ENCODE measurements at places on chromosomes 7 and 10.

GRCh38 chr7:118793582-118793981 lies 569.1 kb downstream of the ANKRD7 start:
- DNase-seq: no peak

- DNase-seq: no peak
Observed at GRCh38 chr10:58477902-58478301, 34.8 kb upstream of the BICC1 start.

- DNase-seq: no peak
Observed at GRCh38 chr10:66983475-66983818, 57.6 kb downstream of the LRRTM3 start.

DNA sequence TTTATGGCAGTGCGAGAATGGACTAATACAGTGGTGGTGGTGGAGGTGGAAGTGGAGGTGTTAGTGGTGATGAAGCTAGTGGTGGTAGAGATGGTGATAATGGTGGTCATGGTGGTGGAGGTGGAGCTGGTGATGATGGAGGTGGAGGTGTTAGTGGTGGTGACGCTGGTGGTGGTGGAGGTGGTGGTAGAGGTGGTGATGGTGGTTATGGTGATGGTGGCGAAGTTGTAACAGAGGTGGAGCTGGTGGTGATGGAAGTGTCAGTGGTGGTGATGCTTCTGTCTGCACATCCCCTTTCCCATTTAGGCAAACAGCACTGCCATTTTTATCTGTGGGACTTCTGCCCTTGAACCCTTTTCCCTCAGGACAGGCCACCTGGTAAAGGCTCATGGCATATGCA lies 7.4 kb upstream of the PTPRN2 start:
- no peak for DNase-seq

DNA sequence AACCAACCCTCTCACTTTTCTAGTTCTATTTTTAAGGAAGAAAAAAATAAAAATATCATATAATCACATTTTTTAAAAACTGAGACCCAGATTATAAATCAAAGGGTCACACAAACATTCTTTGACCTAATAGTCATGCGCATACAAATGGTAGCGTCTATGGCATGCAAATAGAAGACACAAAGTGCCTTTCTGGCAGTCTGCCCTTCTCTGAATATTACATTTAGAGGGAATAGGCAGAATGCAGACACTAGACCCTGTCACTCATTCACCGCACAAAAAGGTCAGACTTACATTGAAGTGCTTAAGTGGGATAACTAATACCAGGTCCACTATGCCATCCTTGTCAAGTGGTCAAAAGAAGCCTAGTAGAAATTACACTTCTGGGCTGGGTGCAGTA lies 26.5 kb upstream of the FHIP2A start:
- DNase-seq: no peak

DNA sequence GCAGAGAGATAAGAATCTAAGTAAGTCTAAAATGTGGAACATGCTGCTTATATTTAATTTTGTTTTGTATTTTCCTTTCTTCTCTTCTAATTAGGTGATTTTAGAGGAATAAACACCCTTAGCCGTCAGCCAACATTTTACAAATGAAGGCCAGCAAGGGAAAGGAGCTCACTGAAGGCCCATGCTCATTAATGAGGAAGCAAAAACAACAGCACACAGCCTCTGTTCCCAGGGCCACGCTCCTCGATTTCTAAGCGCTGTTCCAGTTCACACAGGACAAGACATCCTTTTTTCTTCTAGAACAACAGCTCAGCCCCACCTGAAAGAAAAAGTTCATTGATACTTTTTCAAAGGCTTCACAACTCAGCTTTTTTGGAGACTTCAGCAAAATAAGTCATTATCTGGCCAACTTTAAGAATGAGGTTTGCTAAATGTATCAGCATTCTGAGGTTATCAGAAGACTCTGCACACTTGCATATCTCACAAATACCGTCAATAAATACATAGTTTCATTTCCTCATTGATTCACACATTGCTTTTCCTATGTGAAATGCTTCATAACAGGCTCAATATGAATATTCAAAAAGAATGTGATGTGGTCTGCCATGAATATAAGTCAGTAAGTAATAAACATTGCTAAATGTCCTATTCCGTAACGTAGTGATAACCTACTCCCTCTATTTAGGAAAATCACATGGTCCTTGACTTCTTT lies 34.8 kb upstream of the SFMBT2 start:
- DNase-seq: no peak

GRCh38 chr7:123070702-123071286 lies 75.3 kb upstream of the TAS2R16 start:
- DNase-seq: no peak

GRCh38 chr10:15123749-15124184 lies 26.6 kb downstream of the RPP38 start:
- DNase-seq: no peak

- no peak for DNase-seq
Observed at GRCh38 chr7:42414941-42415505, 178.0 kb upstream of the GLI3 start.

GRCh38 chr10:15763006-15763405 lies 43.3 kb upstream of the ITGA8 start:
- DNase-seq: no peak

DNA sequence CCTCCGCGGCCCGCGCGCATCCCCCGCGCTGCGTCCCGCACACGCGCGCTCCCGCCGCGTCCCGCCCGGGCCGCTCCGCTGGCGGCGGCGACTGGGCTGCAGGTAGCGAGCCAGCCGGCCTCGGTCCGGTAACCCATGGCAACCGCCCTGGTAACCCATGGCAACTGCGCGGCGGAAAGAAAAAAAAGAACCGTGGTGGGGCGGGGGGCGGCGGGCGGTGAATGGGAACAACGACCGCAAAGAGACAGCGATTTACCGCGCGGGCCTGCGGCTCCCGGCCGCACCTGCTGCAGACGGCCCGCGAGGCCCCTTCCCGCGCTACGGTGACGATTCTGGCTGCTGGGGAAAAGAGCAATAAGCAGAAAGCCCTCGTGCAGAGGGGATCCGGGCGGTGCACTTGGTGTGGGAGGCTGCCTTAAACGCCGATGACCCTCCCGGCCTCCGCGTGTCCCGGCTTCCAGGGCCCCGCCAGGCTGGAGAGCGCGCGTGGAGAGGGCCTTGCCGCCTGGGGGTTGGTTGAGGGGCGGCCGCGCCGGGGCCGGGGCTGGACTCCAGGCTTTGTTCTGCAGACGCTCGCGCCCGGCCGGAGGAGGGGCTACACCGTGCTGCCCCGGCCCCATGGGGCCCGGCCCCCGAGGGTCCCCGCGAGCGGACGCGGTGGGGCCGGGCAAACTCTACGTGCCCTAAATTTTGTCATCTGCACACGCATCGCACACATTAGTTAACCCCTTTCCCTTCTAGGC lies 84.7 kb downstream of the SNX10 start:
- no peak for DNase-seq

DNA sequence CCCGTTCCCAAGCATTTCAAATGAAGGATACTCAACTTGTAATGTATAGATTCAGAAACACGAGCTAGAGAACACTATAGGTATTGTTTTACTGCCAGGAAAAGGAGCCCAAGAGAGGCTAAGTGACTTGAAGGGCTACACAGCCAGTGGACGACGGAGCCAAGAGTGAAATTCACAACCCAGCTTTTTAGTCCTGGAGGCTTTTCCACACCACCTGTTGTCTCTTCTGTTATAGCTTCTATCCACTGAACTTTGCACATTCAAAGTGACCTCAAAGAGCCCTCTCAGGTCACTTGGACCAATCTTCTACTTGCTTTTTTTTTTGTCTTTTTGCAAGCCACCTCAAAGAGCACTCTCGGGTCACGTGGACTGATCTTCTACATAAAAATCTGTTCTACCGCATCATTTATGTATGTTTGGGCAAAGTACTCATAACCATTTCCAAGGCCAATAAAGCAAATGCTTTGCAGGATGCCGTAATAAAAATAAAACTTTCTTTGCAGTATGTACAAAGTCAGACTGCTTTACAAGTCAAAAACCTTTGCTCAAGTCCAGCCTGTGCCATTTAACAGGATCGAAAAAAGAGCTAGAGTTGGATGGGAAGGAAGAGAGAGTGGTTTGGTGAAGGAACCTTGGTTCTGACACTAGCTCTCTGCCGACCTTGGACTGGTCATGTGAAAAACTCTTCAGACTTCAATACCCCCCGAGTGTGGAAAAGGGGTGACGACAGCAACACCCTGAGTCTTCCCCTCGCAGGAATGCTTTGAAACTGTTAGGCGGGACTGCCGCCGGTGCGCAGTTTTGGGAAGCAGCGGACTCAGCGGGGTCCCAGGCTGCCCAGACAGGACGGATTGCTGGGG lies 821 bp downstream of the SLC35B4 start:
- no peak for DNase-seq

DNA sequence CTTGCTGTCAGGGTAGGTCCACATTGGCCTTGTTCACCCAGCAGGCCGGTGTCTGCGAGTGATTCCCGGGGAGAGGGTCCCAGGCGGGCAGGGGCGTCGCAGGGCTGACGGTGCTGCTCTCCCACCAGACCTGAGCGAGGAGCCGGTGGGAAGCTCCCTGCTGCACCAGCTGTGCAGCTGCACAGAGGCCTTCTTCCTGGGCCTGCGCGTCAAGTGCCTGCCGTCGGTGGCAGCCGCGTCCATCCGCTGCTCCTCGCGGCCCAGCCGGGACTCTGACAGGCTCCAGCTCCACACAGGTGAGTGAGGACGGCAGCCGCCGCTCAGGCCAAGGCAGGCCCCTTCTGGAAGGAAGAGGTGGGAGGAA lies 14.6 kb downstream of the AMZ1 start:
- no peak for DNase-seq

- DNase-seq: no peak
Observed at GRCh38 chr7:9945131-9945530, 1028.5 kb upstream of the PHF14 start.

DNA sequence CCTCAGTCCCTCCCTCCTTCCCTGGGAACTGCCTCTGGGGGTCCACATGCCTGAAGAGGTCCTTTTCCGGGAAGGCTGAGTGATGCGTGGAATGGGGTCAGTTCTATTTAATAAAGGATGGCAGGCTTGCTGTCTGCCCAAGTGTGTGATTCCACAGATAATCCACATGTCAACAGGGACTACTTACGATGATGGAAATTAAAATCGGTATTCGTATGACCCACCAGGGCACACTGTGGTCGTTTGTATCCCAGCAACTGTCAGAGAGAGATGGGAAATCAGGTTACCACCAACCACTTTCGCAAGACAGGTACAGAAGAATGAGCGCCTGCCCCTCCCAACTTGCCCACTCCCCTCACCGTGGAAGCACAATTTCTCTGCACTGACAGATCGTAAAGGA lies 110.3 kb downstream of the VIPR2 start:
- DNase-seq: peak; percentile 30

DNA sequence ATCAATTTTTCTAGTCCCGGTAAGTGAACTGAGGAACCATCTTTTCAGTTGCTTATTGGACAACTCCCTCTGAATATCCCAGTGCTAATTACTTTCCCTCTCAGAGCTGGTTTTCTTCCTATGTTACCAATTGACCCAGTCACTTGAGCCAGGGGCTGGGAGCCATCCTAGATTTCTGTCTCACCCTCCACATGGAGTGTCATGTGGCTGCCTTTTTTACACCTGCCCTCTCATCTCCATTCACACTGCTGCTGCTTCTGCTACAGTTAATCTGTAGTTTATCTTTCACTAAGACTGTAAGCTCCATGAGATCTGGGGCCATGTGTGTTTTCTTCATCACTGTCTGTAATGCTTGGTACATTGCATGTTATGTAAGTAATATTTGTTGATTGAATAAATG lies 35.8 kb downstream of the VCL start:
- DNase-seq: no peak

- no peak for DNase-seq
Observed at GRCh38 chr7:83005410-83005809, 157.3 kb downstream of the PCLO start.

DNA sequence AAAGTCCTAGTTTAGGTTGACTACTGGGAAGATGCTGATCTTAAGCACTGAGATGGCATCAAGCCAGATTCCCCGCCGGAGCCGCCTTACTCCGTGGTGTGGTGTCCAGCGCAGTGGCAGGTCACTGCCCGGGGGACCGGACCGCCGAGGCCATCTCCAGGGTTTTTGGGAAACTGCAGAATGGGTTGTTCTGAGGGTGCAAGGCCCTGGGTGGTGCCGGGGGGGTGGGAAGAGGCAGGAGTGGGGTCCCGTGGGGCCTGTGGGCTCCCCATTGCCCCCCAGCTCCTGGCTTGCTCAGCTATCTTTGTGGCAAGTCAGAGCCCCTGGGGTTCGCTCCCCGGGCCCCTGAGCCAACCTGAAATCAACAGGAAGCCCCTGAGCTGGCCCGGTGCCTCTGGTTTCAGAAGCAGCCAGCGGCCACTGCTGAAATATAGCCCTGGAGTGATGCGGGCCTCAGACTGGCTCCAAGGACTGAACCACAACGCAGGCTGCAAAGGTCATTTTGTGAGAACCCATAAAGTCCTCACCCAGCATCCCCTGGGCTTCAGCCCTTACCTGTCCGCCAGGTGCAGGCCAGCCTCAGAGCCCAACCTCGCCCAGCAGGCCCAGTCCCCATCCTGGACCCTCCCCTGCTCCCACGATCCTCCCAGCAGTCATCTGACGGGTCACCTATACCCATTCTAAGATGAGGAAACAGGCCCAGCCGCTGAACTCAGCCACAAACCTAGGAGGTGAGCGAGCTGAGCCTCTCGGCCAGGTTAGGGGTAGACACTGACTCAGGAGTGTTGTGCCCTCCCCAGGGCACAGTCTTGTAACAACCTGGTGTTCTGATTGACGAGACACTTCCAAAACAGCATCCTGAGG lies 102.7 kb downstream of the PDGFA start:
- peak; percentile 83 for DNase-seq

DNA sequence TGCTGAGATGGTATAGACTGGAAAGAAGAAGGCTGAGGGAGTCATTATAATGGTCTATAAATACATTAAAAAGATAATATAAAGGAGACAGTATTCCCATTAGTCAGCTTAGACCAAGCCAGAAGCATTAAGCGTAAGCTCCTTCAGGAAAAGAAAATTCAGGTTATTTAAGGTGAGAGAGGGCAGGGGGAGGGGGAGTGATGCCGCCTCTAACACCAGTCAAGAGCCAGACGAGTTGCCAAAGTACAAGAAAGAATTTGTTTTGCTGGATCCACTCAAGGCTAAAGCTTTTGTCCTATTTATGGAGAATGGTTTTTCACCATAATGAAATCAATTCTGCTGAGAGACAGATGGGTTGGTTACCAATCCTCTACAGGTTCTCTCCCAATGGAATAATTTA lies 99.3 kb downstream of the CFAP58 start:
- DNase-seq: no peak

- DNase-seq: no peak
Observed at GRCh38 chr7:37831244-37831643, 17.2 kb upstream of the NME8 start.

DNA sequence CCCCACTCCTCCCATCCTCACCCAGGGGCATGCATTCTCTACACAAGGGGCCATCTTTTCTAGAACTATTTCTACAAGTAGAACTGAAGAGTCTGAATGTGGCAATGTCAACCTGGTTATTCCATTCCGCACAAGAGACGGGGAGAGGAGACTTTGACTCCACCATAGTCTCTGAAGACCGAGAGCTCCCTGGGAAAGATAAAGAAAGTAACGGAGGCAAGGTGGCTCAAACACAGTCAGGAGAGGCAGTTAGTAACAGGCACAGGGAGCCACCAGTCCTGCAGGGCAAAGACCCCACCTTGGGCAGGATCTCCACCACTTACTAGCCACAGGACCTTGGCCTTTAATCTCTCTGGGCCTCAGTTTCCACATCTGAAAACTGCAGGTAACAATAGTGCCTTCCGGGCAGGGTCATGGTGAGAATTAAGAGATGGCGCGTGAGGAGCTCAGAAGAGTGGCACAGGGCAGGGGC lies 100.3 kb downstream of the TNS3 start:
- DNase-seq: peak; percentile 51

GRCh38 chr7:27963056-27963455 lies 217.5 kb downstream of the JAZF1 start:
- DNase-seq: no peak
